Hematopoietic multipotent progenitor cell treated with erythropoietin and hydrocortisone succinate and interleukin-3 and kit ligand, for 4 days (in vitro differentiated cells): ENCODE measurements at places on chromosomes 12 and 14.

GRCh38 chr12:6444704-6445688 is at the start of gene CD27:
Gene CD27, plus strand, starts transcription at chr12:6444955. Its CDS starts 141 bp downstream, at chr12:6445096.
- DNase-seq: no peak

GRCh38 chr14:71597287-71597920 is 334.8 kb upstream of the RGS6 start:
- DNase-seq: no peak

GRCh38 chr12:3371018-3371417 is 120.0 kb upstream of the PRMT8 start:
- DNase-seq: no peak

- no peak for DNase-seq
These were observed 90.9 kb downstream of the SRGAP1 start for GRCh38 chr12:63935361-63935760.

- DNase-seq: no peak
These were observed 110.2 kb downstream of the VCPKMT start for GRCh38 chr14:50006141-50006540.

DNA sequence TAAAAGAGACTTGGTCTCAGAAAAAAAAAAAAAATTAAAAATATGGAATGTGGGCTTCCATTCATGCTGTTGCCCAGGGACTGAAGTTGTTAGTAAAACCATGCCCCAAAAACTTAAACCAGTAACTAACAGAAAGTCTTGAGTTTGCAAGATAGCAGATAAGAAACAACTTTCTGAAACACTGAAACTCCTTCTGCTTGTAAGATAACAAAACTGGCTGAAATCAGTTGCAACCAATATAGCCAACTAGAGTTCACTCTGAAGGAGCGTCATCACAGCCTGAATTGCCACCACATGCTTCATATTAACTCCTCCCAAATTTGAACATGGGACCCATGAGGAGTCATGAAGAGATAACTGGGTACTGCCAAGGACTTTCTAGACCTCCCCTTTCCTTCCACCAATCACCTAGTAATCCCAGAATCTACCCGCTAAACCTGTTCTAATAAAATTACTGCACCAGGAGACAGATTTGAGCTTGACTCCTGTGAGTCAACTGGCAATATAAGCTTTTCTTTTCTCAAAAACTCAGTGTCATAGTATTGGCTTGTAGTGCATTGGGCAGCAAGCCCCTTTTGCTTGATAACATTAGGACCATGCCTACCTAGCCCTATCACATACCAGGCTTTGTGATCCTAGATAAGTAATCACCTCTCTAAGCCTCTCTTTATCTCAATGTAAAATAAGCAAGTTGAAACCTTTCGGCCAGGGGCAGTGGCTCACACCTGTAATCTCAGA is 53.6 kb downstream of the R3HDM2 start:
- peak; percentile 92 for DNase-seq

DNA sequence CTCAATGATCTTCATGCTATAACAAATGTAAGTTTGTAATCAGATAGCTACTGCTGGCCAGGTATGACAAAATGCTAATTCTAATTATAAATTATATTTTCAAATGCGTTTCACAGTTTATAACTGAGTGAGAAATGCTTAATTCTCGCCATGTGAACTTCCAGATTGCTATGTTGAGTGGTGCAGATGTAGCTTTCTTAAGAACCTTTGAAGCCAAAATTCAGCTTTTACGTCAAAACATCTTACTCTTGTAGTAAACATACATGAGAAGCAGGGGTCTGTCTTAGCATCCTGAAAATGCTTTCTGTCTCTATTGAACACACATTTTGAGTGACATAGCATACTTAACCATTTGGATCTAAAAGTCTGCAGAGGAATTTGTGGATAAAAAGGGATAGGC is 176.5 kb upstream of the PRICKLE1 start:
- DNase-seq: no peak

- DNase-seq: no peak
These were observed 2.2 kb upstream of the YAF2 start for GRCh38 chr12:42240131-42240750.
